ENCODE measurements at places on chromosomes 7 and 10. TPM values are rescaled to one million over a fixed set of nuclear protein-coding genes. Genes with fewer than 3 reads are reported as not detected.
A peak's percentile ranks its signal among the peaks of the same experiment; 100 is the strongest.

Gene ABCB1
- total RNA-seq, result 5.5 TPM

Gene LDB3
- total RNA-seq, result 27.4 TPM

Gene UPK3B
- 7.6 TPM for total RNA-seq

Gene MICALL2
- 76.5 TPM for total RNA-seq

Gene TMUB1
- total RNA-seq, result 143 TPM

Gene SSC4D
- not detected for total RNA-seq

Gene PILRA
- 25.8 TPM for total RNA-seq

Gene GSTO2
- total RNA-seq, result not detected

Gene CUTC
- total RNA-seq, result 8.0 TPM

Gene TSPAN12
- 28.9 TPM for total RNA-seq

- H3K27ac ChIP-seq, result no peak overlapping the region
- no peaks in the 10 kb centered on the region for H3K27me3 ChIP-seq
- no peak overlapping the region for H3K4me3 ChIP-seq
- DNase-seq, result no peak
Observed at GRCh38 chr7:64874562-64875250, 28.4 kb upstream of the ZNF273 start.

DNA sequence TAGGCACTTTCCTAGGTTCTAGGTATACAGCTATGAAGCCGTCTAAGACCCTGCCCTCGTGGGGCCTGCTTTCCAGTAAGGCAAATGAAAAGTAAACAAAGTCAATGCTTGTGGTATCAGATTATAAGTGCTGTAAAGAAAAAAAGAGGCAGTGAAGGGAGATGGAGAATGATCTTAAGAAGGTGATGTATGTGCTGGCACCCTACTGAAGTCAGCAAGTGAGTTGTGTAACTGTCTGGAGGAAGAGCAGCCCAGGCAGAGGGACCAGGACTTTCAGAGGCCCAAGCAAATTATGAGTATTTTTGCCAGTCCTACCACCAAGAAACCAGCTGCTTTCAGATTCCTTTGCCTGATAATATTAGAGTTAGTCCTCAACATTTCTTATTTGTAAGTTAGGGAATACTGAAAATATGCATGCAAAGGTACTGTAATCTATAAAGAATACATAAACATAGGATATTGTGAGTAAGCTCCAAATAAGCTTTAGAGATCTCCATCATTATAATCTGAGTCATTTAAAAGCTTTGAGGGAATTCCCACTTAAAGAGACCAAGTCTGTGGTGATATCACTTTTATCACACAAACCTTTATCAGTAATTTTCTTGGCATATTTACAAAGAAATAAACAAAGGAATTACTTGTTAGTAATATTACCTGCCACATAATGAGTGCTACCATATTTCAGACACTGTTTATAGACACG is 329.2 kb upstream of the LRGUK start:
- H3K36me3 ChIP-seq, result no peaks in the 10 kb centered on the region
- H3K4me1 ChIP-seq, result no peaks in the 10 kb centered on the region
- DNase-seq, result no peak
- H3K27ac ChIP-seq, result no peak overlapping the region

- peaks cover 63% of the 10 kb centered on the region for H3K4me1 ChIP-seq
- H3K27me3 ChIP-seq, result no peaks in the 10 kb centered on the region
- H3K4me3 ChIP-seq, result no peak overlapping the region
- H3K27ac ChIP-seq, result peak overlapping the region; percentile 64
- no peaks in the 10 kb centered on the region for H3K36me3 ChIP-seq
Observed at GRCh38 chr10:119368991-119369869, 161.9 kb downstream of the GRK5 start.

DNA sequence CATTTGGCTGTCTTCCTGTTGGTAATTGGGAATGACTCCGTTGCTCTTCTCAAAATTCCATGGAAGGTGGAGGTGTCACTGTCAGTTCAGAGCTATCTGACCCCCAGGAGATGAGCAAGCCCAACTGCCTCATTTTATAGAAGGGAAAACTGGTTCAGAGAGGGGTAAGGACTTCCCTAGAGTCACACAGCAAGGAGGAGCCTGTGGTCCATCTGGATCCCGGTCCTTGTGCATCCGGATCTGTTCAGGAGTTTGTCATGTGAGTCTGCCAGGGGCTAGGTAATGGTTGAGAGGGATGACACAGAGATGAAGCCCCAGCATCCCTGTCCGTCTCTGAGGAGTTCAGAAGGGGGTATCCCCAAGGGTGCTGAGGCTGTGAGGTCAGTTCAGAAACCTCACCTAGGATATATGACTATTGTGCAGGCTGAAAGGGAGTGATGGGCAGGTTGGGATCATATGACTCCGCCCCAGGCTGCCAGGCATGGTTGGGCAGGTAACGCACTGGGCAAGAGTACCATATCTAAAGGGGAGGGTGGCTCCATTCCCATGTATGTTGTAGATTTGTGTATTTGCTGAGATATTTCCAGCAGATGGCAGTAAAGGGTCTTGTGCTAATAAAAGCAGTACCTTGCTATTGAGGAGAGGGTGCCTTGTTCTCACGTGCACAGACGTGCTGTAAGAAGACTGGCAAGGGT is 16.0 kb upstream of the SLC29A3 start:
- no peaks in the 10 kb centered on the region for H3K36me3 ChIP-seq
- H3K27ac ChIP-seq, result no peak overlapping the region
- no peaks in the 10 kb centered on the region for H3K27me3 ChIP-seq

GRCh38 chr10:3655528-3655927 is 129.5 kb downstream of the KLF6 start:
- H3K27me3 ChIP-seq, result no peaks in the 10 kb centered on the region
- no peak for DNase-seq
- peaks cover 4% of the 10 kb centered on the region for H3K4me1 ChIP-seq
- no peak overlapping the region for H3K27ac ChIP-seq
- no peaks in the 10 kb centered on the region for H3K36me3 ChIP-seq
- H3K4me3 ChIP-seq, result no peak overlapping the region

- H3K4me3 ChIP-seq, result no peak overlapping the region
- DNase-seq, result no peak
- no peak overlapping the region for H3K27ac ChIP-seq
- H3K27me3 ChIP-seq, result no peaks in the 10 kb centered on the region
Observed at GRCh38 chr7:155293721-155294510, 3.8 kb upstream of the INSIG1 start.

GRCh38 chr10:47414752-47415519 is 30.8 kb upstream of the ZNF488 start:
- no peak overlapping the region for H3K27ac ChIP-seq
- H3K36me3 ChIP-seq, result no peaks in the 10 kb centered on the region
- H3K4me3 ChIP-seq, result no peak overlapping the region
- no peaks in the 10 kb centered on the region for H3K4me1 ChIP-seq
- no peak for DNase-seq

DNA sequence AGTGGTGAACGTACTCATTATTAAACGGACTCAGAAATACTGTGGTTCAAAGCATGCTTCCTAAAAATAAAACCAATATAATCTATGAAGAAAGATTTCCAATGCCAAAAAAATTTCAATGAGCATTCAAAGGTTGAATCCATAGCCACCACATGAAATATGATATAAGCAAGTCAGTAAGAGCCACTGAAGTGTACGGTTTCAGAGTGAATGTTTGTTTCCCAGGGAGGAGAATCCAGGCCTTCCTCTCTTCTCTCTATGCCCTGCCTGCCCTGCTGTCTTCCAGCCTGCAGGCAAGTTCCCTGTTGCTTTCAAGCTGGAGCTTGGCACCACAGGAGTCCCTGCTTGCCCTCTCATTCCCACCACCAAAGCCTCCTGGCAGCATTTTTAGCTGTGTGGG is 1171.6 kb upstream of the C7orf33 start:
- DNase-seq, result no peak
- no peak overlapping the region for H3K4me3 ChIP-seq
- no peaks in the 10 kb centered on the region for H3K27me3 ChIP-seq
- H3K27ac ChIP-seq, result no peak overlapping the region
- no peaks in the 10 kb centered on the region for H3K36me3 ChIP-seq
- no peaks in the 10 kb centered on the region for H3K4me1 ChIP-seq

GRCh38 chr7:1121886-1122831 is 34.2 kb downstream of the GPER1 start:
- no peak overlapping the region for H3K4me3 ChIP-seq
- no peak for DNase-seq

GRCh38 chr10:106271237-106271636 is 893.3 kb downstream of the SORCS1 start:
- H3K36me3 ChIP-seq, result no peaks in the 10 kb centered on the region
- H3K4me1 ChIP-seq, result no peaks in the 10 kb centered on the region
- no peak overlapping the region for H3K27ac ChIP-seq
- DNase-seq, result no peak
- H3K27me3 ChIP-seq, result no peaks in the 10 kb centered on the region

GRCh38 chr10:29590915-29591650 is 43.7 kb downstream of the SVIL start:
- DNase-seq, result no peak
- no peaks in the 10 kb centered on the region for H3K27me3 ChIP-seq
- no peak overlapping the region for H3K4me3 ChIP-seq
- H3K27ac ChIP-seq, result peak overlapping the region; percentile 74
- H3K4me1 ChIP-seq, result peaks cover 9% of the 10 kb centered on the region
- H3K36me3 ChIP-seq, result no peaks in the 10 kb centered on the region

GRCh38 chr10:71594934-71595571 is 124.5 kb downstream of the C10orf105 start:
- H3K27ac ChIP-seq, result no peak overlapping the region
- H3K4me3 ChIP-seq, result no peak overlapping the region

DNA sequence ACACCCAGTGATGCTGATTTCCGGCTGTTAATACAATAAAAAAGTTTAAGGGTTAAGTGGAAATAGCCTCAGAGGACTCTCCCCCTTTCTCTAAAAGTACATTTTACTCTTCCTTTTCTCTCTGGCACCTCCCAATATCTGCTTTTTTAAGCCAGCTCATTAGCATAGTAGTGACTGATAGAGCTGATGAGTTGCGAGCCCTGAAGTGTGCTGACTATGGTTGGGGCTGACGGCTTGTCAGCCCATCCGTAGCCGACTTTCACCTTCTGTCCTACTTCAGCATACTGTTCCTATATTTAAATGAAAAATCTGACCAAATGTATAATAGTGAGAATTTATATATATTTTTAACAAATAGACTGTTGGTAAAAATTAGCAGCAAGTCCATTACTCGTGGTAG is 80.0 kb downstream of the SHH start:
- no peaks in the 10 kb centered on the region for H3K4me1 ChIP-seq
- H3K27ac ChIP-seq, result no peak overlapping the region
- no peaks in the 10 kb centered on the region for H3K36me3 ChIP-seq
- H3K27me3 ChIP-seq, result no peaks in the 10 kb centered on the region

DNA sequence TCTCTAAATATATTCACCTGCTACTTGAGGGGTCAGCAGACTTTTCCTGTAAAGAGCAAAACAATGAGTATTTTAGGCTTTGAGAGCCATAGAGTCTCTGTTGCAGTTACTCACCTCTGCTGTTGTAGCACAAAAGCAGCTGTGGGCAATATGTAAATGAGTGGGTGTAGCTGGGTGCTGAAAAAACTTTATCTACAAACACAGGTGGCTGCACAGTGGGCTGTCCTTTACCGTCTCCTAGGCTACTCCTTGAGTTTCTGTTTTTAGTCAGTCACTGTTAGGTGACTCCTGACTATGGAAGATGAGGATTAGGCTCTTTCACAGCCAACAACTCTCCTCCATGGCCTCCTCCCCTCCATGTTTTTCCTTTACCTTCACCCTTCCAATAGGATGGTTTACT is 286.1 kb upstream of the C7orf33 start:
- no peak for DNase-seq
- H3K27ac ChIP-seq, result no peak overlapping the region
- no peaks in the 10 kb centered on the region for H3K27me3 ChIP-seq
- no peak overlapping the region for H3K4me3 ChIP-seq

DNA sequence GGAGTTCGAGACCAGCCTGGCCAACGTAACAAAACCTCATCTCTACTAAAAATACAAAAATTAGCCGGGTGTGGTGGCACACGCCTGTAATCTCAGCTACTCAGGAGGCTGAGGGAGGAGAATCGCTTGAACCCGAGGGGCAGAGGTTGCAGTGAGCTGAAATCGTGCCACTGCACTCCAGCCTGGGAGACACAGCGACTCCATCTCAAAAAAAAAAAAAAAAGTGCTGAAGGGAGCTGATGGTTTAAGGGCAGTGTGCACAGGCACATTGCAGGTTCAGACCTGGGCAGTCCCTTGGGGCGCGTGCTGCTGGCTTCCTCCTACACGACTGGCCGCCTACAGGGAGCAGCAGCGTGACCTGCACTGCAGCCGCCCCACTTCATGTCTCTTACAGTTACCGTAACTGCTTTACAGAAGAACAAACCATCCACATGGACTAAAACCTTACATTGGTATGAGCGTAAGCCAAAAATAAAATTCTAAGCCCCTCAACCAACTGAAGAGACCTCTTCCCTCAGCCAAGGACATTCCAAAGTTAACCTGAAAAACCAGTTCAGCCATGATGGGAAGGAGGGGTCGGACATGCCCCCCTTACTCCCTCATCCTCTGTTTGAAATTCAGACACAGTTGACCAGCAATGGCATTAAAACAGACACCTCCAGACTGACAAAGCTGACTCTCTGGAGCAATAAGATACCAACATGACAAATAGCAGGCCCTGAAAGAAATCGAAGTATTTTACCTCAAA is 262.2 kb downstream of the ZMYND11 start:
- no peaks in the 10 kb centered on the region for H3K36me3 ChIP-seq
- no peaks in the 10 kb centered on the region for H3K4me1 ChIP-seq
- no peak for DNase-seq
- no peaks in the 10 kb centered on the region for H3K27me3 ChIP-seq
- no peak overlapping the region for H3K4me3 ChIP-seq
- H3K27ac ChIP-seq, result no peak overlapping the region

DNA sequence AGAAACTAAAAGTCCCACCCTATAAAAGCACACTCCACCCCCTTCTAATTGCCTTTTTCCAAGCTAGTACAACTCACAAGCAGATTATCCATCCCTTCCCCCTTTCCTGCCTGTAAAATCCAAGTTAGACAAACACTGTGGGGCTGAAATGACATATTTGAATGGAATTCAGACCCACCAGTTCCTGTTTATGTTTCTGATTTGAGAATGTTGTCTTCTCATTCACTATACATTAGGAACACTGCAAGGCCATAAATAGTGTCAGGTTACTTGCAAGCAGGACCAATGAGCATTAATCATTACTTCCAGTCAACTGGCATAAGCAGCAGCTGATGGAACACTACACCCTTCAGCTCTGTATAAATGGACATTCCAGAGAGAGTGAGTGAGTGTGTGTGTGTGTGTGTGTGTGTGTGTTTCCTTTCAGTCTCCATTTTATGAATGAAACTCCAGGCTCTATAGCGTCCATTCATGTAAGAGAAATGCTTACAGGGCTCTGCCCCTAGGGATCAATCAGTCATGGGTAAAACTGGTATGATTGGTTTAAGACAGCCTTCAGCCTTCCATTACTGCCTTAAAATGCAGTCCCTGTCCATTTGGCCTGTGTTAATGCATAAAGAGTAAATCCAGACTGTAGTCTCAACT is 69.3 kb downstream of the ETV1 start:
- H3K27ac ChIP-seq, result peak overlapping the region; percentile 54
- H3K36me3 ChIP-seq, result no peaks in the 10 kb centered on the region
- H3K27me3 ChIP-seq, result no peaks in the 10 kb centered on the region
- peak; percentile 68 for DNase-seq
